NCI-H2029 treated with DMSO at 0.1 percent for 48 hours (cell line): ENCODE measurements at places on chromosomes 2 and 18.

GRCh38 chr2:160315337-160315736, 115.3 kb upstream of the ITGB6 start:
- no peak for DNase-seq

DNA sequence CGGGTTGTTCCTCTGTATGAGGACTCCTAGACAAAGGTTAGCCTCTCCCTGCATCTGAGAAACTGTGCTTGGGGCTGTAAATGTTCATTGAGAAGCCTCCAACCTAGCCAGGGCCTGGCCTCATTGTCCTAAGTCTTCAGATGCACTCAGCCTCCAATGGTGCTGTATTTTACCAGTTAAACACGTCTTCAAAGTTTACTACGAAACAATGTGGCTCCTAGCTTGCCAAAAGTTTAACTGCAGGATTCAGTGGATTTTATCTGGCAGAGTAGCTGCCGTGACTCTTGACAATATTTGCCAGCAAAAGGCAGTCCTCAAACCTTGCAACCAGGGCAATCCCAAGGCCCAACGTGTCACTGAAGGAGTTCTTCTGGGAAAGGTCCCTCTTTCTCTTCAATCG, 1.1 kb downstream of the PID1 start:
- DNase-seq, result no peak

GRCh38 chr2:103980401-103980800, 873.5 kb upstream of the POU3F3 start:
- DNase-seq, result no peak

- peak; percentile 84 for DNase-seq
These were observed 37.5 kb downstream of the POLR1A start for GRCh38 chr2:86068136-86068588.

- no peak for DNase-seq
These were observed 97.0 kb upstream of the CD226 start for GRCh38 chr18:70044632-70045031.

DNA sequence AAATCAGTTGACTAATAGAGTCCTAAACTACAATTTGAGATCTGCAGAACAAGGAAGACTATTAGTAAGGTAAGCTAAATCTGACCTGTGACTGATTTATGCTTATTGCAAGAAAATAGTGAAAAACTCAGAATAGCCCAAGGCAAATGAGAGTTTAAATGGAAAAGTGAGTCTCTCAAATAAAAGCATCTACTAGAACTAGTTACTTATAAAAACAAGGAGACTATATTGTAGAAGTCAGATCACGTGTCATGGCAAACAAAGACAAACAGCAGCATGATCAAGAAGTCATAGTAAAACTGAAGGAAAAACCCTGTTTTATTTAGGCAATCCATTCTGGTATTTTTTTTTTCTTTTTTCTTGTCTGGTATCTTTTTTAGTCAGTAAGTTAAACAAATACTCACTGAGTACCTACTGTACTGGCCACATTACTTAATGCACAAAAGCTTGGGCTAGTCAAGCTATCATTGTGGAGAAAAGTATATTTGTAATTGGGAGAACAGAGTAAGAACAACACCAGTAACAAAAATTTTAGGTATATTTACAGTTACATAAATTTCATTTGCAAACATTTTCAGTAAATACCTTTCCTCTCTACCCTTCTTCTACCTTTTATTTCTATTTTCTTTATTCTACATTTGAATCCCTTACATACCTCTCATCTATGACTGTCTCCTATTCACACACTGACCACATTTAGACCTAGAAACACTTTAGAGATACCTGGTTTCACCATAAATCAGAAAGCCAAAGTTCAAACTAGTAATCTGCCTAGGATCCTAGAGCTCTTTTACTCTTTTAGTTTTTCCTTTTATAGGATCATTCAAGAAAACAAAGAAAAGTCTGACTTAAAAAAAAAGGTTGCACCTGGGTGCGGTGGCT, 23.7 kb downstream of the CCDC88A start:
- no peak for DNase-seq

- DNase-seq, result no peak
These were observed 2.3 kb downstream of the KCNE4 start for GRCh38 chr2:223054193-223054781.

DNA sequence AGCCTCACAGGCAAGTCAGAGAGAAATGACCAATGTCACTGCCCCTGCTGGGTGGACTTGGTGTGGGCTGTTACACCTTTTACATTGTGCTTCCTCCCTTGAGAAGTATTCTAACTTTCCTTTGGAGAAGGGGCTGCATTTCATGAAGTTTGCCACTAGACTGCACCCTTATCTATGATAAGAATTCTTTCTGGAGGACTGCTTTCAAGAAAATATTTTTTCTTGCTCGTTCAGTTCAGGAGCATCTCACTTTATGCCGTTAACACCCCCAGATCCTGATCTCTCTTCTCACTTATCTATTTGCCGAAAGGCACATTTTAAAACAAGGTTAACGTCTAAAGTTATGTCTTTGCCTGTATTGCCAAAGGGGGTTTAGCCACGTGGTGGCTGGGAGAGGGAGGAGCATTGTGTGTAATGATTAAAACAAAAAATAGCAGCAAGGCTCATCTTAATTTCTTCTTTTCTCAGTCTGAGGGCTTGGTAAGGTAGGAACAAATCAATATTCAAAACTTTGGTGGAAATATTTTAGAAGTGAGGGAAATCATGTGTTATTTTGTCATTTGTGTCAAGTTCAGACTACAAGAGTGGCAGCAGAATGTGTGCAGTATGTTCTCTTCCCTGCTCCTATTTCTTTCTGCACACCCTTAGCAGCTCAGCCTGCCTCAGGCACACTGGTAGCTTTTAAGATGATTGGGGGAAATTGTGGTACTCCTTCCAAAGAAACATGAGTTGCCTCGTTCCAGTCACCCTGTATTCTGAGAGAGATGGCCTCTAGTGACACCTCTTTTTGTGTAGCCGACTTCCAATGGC, 1.6 kb upstream of the IGFBP5 start:
- DNase-seq, result no peak

GRCh38 chr2:24399434-24400206, 39.3 kb upstream of the ITSN2 start:
- peak; percentile 89 for DNase-seq

- no peak for DNase-seq
These were observed 49.9 kb downstream of the CD8B2 start for GRCh38 chr2:106537047-106537446.

GRCh38 chr2:157782057-157782845, 93.9 kb downstream of the ACVR1 start:
- peak; percentile 26 for DNase-seq

GRCh38 chr2:160660741-160661140, 167.1 kb upstream of the RBMS1 start:
- DNase-seq, result no peak

GRCh38 chr2:84388921-84389490, 70.1 kb downstream of the SUCLG1 start:
- DNase-seq, result no peak

DNA sequence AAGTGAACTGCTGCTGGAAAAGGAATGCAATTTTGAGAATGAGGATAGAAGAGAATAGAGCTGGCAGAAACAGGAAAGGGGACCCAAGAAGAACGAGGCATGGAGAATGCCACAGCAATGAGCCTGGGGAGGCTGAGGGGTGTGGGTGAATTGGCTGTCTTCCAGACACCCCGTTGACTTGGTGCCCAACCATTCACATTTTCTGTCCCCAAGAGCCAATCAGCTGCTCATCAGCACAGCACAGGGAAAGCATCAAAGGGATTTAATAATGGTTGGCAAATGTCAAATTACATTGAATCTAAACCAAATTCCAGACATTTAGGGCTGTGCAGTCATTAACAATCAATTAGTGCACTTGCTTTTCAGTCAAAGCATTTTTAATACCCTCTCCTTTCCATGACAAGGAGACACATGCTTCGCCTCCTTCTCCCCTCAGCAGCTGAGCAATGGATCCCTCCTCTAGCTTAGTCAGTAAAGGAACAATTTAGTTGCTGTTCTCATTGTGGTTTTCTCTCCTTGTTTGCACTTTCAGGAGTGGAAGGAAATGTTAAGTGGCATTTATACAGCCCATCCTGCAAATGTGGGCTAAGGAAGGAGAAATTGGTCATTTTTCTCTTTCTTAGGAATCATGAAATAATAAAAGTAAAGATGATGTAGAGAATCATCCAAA, 98.8 kb downstream of the KLF7 start:
- no peak for DNase-seq

DNA sequence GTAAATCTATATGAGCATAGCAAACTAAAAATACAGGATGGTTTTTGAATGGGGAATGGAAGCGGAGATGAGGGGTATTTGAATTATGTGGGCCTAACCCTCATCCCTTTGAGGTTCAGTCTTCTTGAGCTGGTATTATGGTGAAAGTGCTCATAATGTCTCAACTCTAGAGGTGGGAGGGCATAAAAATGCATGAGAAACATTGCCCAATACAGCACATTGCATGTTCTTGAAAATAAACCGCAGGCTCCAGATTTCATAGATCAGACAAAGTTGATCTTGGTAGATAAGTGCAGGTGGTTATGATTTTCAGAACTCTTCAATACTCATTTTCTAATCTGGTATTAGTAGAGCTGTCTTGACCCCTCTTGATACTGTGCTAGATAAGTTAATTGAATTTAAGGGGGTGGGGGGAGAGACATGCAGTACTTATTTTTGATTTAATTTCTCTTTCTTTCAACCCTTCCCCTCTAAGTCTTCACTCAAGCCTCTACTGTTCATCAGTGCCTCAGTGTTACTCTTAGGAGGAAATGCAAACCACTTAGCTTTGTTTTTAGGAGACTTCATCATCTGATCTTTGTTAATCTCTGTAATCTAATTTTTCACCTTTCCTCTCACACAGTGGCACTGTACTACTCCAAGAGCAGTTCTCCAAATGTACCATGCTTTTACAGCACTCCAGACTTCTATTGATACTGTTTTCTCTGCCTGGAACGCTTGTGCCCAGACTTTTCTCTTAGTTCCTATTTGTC, 22.2 kb downstream of the XRCC5 start:
- DNase-seq, result no peak
